ENCODE measurements at places on chromosomes 11 and 22.

- DNase-seq, result no peak
Observed at GRCh38 chr11:105000797-105001196, 22.2 kb downstream of the CASP5 start.

DNA sequence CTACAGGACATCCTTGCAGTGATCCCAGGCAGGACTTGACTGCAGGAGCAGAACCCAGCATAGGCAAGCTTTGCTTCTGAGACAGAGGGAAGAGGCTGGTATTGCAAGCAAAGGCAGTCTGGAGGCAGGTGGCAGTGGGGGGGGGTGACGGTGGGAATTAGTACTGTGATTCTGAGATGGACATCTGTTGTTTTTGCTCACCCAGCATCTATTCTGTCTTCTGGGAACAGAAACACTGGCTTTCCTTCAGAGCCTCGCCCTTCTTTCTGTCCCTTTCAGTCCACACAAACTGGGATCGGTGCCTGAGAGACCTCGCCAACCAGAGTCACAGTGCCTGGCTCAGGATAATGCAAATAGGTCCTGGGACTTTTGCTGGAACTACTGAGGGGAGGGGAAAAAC is 31.2 kb upstream of the RASL10A start:
- no peak for DNase-seq

GRCh38 chr11:69808667-69809086 is 10.5 kb downstream of the FGF3 start:
- DNase-seq, result no peak

GRCh38 chr11:65559951-65560537 is 1.9 kb upstream of the LTBP3 start:
- no peak for DNase-seq

GRCh38 chr11:71120471-71120896 is 131.9 kb downstream of the SHANK2 start:
- DNase-seq, result no peak

GRCh38 chr22:41512421-41513194 is 31.7 kb downstream of the POLR3H start:
- DNase-seq, result peak; percentile 31

DNA sequence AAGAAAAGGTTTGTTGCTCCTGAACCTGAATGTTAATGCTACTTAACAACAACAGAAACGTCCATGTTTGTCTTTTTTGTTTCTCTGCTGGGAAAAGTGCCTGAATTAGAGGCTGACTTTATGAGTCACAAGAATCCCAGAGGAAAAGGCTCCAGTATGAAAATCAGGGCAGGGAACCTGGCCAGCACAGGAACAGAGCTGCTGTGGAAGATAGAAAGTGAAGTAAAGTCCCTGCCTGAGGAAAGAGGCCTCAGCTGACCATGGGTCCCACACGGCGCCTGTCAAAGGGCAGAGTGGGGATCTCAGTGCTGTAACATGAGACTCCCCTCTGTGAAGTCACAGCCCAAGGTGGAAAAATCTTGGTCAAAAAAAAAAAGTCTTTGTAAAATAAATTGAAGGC is 632.3 kb upstream of the CCDC90B start:
- no peak for DNase-seq

- no peak for DNase-seq
Observed at GRCh38 chr11:19370100-19370861, 129.5 kb upstream of the E2F8 start.

DNA sequence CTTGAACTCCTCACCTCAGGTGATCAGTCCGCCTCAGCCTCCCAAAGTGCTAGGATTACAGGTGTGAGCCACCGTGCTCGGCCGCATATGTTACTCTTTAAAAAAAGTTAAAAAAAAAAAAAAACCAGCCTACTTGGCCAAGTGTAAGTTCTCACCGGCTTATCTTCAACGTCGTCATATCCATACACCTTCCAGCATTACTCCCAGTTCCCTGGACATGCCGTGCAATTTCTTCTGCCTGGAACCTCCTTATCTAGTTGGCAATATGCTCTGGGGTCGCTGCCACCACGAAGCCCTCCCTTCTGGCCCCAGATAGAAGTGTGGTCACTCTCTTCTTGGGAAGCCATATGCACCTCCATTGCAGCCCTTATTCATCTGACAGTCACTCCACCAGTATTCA is 36.3 kb upstream of the CBX7 start:
- no peak for DNase-seq

GRCh38 chr11:17544181-17544622 is at the start of gene USH1C:
Gene USH1C (minus strand): TSS chr11:17544416. CDS start chr11:17544307, 109 bp downstream.
- no peak for DNase-seq

- no peak for DNase-seq
Observed at GRCh38 chr22:31235081-31235480, 23.0 kb downstream of the LIMK2 start.

GRCh38 chr11:134350381-134350780 is 18.6 kb downstream of the GLB1L2 start:
- DNase-seq, result no peak

GRCh38 chr11:70799386-70799785 is 401.1 kb downstream of the CTTN start:
- DNase-seq, result no peak

- no peak for DNase-seq
Observed at GRCh38 chr11:89293965-89294679, 116.4 kb downstream of the TYR start.

Measured in HS-27A (cell line).